ENCODE measurements at places on chromosomes 12 and 14. TPM values are rescaled to one million over a fixed set of nuclear protein-coding genes. Genes with fewer than 3 reads are reported as not detected.

GRCh38 chr14:35134329-35135123 is 12.2 kb downstream of the PRORP start:
- H3K4me3 ChIP-seq: no peak overlapping the region
- H3K4me1 ChIP-seq: no peaks in the 10 kb centered on the region
- no peak for DNase-seq
- H3K36me3 ChIP-seq: peaks cover 12% of the 10 kb centered on the region
- no peak overlapping the region for H3K27ac ChIP-seq

The KCNJ8 gene
- total RNA-seq: not detected

The LAG3 gene
- total RNA-seq: 9.5 TPM

The ENDOU gene
- not detected for total RNA-seq

DNA sequence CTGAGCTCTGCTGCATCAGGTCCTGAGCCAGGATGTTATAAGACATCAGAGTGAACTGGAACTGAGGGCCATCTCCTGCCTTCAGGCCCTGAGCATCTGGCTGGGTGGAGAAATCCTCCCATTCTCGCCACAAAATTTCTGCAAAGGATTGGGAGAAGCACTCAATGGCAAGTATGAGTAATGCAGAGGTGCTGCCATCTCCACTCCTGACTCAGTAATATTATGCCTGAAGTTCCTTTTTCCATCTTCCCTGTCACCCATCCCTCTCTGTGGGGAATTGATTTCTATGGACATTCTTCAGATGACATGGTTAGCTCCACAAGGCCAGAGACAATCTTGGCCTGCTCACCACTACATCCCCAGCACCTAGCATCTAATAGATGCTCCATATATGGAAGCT is 4.7 kb downstream of the ANGEL1 start:
- H3K4me1 ChIP-seq: peaks cover 10% of the 10 kb centered on the region
- no peak for DNase-seq
- no peak overlapping the region for H3K27ac ChIP-seq
- H3K4me3 ChIP-seq: no peak overlapping the region
- H3K36me3 ChIP-seq: peaks cover 2% of the 10 kb centered on the region

- no peaks in the 10 kb centered on the region for H3K27me3 ChIP-seq
- H3K27ac ChIP-seq: no peak overlapping the region
- H3K36me3 ChIP-seq: no peaks in the 10 kb centered on the region
- H3K4me1 ChIP-seq: no peaks in the 10 kb centered on the region
- H3K4me3 ChIP-seq: no peak overlapping the region
- DNase-seq: no peak
These were observed 460.1 kb downstream of the NAV3 start for GRCh38 chr12:78290606-78291345.

The PELI2 gene
- total RNA-seq: 12.7 TPM

DNA sequence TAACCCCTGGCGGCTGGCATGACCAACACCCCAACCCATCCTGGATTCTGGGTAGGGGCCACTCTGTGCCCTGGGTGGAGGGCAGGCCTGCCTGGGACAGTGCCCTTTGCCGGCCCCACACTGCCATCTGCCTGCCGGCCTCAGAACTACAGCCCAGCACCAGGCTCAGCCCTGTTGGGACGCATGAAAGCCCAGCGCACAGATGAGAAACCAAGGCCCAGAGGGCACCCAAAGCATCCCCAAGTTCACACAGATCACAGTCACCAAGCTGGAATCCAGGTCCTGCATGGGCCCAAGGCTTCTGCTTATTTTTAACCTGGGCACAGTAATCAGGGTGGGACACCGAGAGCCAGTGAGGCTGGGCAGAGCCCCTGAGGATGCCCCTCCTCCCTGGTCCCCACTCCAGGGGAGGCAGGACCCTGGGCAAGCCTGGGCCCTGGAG is 26.2 kb downstream of the RFLNA start:
- H3K27me3 ChIP-seq: no peaks in the 10 kb centered on the region
- no peak overlapping the region for H3K27ac ChIP-seq
- H3K36me3 ChIP-seq: peaks cover 11% of the 10 kb centered on the region
- no peaks in the 10 kb centered on the region for H3K4me1 ChIP-seq

DNA sequence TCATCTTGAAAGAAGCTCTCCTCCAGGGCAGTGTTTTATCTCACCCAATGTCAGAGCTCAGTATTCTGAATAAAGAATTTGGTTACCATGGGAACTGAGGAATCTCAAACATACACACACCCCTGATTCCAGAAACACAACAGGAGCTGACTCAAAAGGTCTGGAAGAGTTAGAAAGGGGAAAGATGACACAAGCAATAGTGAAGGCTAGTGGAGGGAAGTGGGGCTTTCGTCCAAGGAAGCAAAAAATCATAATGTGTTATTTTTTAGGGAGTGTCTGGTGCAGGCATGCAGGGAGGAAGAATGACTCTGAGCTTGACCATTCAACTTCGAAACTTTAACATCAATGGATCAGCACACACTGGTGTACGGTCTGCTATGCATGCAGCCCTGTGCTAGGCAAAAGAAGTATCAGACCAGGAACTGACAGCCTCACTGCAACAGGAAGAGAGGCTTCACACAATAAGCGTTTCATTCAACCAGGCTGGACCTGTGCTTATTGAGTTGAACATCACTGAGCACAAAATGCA is 20.3 kb downstream of the HEBP1 start:
- H3K27me3 ChIP-seq: no peaks in the 10 kb centered on the region
- no peak for DNase-seq
- H3K4me1 ChIP-seq: no peaks in the 10 kb centered on the region
- peaks cover 3% of the 10 kb centered on the region for H3K36me3 ChIP-seq
- H3K27ac ChIP-seq: no peak overlapping the region

GRCh38 chr12:24864796-24865125 is 84.1 kb downstream of the BCAT1 start:
- no peak overlapping the region for H3K4me3 ChIP-seq
- H3K27ac ChIP-seq: no peak overlapping the region
- no peaks in the 10 kb centered on the region for H3K27me3 ChIP-seq
- DNase-seq: no peak

- H3K4me1 ChIP-seq: no peaks in the 10 kb centered on the region
- H3K27ac ChIP-seq: no peak overlapping the region
- DNase-seq: no peak
- no peaks in the 10 kb centered on the region for H3K36me3 ChIP-seq
These were observed 505.9 kb downstream of the FLRT2 start for GRCh38 chr14:86035882-86036281.

DNA sequence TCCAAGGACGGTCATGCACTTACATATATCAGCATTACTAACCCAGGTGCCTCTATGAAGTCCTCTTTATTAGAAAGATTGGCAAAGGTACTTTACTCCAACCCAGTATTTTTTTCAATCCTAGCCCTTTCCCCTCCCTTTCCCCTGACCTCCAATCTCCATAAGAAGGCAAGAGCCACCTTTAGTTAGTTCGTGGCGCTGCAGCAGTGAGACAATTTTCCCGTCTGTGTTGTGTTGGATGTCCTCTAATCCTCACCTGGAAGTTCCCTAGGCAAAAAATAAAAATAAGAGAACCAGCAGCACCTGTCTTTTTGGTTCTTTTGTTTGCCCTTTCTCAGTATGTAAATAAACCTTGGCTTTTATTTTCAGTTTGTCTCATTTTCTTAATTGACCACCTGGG is 439.6 kb upstream of the LRFN5 start:
- DNase-seq: no peak
- no peak overlapping the region for H3K4me3 ChIP-seq
- H3K27ac ChIP-seq: no peak overlapping the region
- no peaks in the 10 kb centered on the region for H3K27me3 ChIP-seq
- no peaks in the 10 kb centered on the region for H3K4me1 ChIP-seq

GRCh38 chr12:132698341-132698740 is 11.0 kb downstream of the PXMP2 start:
- H3K4me1 ChIP-seq: no peaks in the 10 kb centered on the region
- H3K27me3 ChIP-seq: no peaks in the 10 kb centered on the region
- H3K36me3 ChIP-seq: peaks cover 14% of the 10 kb centered on the region
- no peak overlapping the region for H3K27ac ChIP-seq
- no peak overlapping the region for H3K4me3 ChIP-seq

GRCh38 chr12:92930421-92930820 is 1.3 kb upstream of the EEA1 start:
- H3K36me3 ChIP-seq: no peaks in the 10 kb centered on the region
- H3K4me3 ChIP-seq: no peak overlapping the region
- H3K27ac ChIP-seq: no peak overlapping the region
- H3K27me3 ChIP-seq: no peaks in the 10 kb centered on the region
- DNase-seq: no peak
- H3K4me1 ChIP-seq: peaks cover 22% of the 10 kb centered on the region

The TESPA1 gene
- 170 TPM for total RNA-seq

DNA sequence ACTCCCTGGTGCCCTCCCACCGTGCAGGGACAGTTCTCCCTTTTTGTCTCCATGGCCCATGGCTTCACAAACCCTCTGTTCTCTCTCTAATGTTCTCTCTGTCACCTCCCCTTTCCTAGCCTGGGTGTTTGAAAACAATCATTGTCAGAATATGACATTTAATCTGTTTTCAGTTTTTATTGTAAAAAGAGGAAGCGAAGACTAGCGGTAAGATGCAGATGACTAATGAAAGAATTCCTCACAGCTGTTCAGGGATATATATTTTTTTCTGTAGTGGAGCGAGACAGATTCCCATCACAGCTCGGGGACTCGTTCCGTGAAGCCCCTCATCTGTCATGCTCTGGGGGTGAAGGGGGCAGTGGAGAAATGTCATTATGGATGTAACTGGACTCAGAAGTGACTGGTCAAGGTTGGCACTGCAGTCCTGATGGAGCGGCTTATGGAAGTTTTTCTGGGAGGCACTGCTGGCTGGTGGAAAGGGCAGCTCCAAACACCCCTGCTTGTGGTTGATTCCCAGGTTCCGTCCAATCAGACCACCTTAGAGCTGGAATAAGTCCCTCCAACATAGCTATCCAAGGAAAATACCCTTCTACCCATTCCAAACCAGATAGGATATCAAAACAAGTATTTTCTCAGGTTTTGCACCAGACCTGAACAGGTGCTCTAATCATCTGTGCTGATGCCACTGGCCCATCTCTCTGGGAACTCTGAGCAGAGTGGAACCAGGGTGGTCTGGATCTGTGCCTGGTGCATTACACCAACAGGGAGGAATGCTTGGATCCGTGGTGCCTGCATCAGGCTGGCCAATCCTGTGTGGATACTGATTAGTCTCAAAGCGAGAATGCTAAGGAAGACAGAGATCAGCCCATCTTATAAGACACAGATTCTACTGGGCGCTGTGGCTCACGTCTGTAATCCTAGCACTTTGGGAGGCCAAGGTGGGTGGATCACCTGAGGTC is 84.7 kb downstream of the GPATCH2L start:
- H3K4me1 ChIP-seq: no peaks in the 10 kb centered on the region
- no peaks in the 10 kb centered on the region for H3K27me3 ChIP-seq
- H3K4me3 ChIP-seq: no peak overlapping the region
- no peak for DNase-seq
- no peaks in the 10 kb centered on the region for H3K36me3 ChIP-seq

- DNase-seq: no peak
- H3K27ac ChIP-seq: no peak overlapping the region
- H3K4me3 ChIP-seq: no peak overlapping the region
- no peaks in the 10 kb centered on the region for H3K27me3 ChIP-seq
These were observed 121.2 kb upstream of the PLEKHG7 start for GRCh38 chr12:92581604-92582003.

DNA sequence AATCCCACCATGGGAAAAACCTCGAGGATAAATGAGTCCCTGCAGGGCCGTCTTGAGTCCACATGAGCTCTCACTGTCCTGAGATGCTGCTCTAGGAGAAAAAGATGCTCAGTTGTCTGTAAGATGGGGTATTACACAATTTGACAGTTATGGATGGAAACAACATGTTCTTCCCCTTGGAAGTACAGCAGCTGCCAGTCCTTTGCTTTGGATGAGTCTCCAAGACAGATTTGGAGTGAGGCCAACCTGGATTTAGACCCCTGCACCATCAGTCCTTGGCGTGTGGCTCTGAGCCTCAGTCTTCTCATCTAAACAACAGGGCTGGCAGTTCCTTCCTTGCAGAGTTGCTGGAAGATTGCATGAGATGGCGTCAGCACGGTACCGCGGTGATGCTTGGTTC is 309.1 kb upstream of the FKBP4 start:
- no peaks in the 10 kb centered on the region for H3K4me1 ChIP-seq
- no peaks in the 10 kb centered on the region for H3K36me3 ChIP-seq
- H3K27me3 ChIP-seq: peaks cover 27% of the 10 kb centered on the region
- H3K4me3 ChIP-seq: no peak overlapping the region

The MOK gene
- 0.77 TPM for total RNA-seq

The STXBP6 gene
- not detected for total RNA-seq

The GLIPR1L2 gene
- total RNA-seq: 2.1 TPM

GRCh38 chr14:63203618-63204406 is 431 bp upstream of the RHOJ start:
- no peak overlapping the region for H3K4me3 ChIP-seq

The DCAF5 gene
- total RNA-seq: 73.4 TPM

DNA sequence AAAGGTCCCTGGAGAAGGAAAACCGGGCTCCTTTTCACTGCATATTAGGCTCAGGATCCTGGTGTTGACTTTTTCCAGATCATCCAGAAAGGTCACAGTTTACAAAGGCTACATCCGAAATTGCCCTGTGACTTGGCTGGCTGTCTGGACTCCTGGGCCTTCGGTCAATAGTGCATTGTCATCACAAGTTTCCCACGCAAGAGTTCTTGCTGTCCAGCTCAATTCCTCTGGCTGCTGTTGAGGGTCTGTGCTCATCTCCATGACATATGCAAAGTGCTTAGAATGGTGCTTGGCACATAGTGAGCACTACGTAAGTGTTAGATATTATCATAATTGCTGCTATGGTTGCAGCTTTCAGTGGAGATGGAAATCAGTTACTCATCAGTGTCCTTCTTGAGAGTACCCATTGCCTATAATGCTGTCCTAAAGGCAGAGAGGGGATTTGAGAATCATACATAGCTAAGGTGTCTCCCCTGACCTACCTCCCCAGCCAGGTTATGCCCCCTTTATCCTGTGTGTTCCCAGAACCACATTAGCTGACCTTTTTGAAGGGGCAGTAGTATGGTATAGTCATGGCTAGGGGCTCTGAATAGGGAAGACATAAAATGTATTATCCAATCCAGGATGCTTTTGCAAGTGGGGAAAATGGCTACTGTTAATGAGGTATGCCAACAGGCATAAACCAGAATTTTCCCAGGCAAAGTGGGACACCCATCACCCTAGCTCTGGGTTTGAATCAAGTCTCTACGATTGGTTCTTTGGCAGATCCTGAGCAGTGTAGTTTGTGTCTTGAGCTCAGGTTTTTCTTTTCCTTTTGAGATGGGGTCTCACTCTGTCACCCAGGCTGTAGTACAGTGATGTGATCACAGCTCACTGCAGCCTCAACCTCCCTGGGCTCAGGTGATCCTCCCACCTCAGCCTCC is 132.0 kb upstream of the CCND2 start:
- peaks cover 51% of the 10 kb centered on the region for H3K4me1 ChIP-seq
- H3K27ac ChIP-seq: peak overlapping the region; percentile 83
- no peak for DNase-seq
- H3K36me3 ChIP-seq: no peaks in the 10 kb centered on the region
- no peak overlapping the region for H3K4me3 ChIP-seq

DNA sequence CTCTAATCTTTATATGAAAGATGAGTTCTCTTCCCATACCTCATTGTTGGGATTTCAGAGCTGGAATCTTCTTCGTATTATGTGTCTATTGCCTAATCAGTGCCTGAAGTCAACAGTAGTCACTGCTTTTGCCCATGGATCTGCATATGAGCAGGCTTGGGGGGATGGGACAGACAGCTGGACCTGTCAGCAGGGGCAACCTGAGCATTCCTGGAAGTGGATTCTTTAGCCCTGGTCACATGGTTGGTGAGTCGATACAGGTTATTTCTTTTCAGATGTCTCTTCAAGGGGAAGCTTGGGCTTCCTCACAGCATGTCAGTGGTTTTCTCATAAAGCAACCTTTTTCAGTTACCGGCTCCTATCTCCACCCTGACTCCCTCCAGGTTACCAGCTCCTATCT is 97.3 kb upstream of the RBM19 start:
- no peak overlapping the region for H3K4me3 ChIP-seq
- no peaks in the 10 kb centered on the region for H3K36me3 ChIP-seq
- DNase-seq: no peak
